ENCODE measurements at places on chromosomes 3 and 15.

- DNase-seq = no peak
Measured at GRCh38 chr3:84125201-84125721, 833.5 kb upstream of the CADM2 start.

DNA sequence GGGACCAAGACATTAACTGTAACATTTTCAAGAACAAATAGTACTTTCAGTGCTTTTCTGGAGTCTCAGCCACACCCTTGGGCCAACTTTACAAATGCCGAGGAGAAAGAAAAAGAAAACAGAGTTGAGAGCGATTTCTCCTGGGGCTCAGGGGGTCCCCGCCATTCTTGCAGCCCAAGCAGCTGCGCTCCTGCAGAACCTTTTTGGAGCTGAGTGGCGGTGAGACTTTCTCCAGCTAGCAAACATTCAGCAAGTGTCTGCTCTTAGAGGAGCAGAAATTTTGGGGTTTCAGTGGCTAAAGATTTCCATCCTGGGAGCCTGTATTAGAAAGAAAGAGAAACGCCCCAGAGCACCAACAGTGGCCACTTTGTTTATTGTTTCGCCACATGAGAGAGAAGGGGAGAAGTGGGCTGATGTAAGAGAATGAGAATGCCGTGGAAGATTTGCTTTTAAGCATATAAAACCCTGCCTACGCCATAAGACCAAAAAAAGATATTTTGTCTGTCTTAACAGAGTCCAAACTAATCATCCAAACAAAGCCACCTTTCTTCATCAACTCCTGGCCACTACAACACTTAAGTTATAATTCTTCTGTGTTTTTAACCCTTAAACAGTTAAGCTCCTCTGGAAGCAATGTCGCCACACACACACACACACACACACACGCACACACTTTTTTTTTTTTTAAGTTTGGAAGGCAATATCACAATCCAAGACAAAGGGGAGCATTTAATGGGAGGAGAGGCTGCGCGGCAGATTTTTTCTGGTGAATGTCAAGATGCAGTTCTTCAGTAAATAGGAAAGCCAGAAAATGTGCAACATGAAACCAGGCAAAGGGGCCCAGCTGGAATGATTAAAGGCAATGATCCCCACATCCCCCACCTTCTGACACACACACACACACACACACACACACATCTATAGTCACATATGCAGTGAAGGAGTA, 19.2 kb downstream of the EID1 start:
- DNase-seq = peak; percentile 24

- DNase-seq = no peak
Measured at GRCh38 chr3:197238842-197239241, 59.6 kb downstream of the DLG1 start.

DNA sequence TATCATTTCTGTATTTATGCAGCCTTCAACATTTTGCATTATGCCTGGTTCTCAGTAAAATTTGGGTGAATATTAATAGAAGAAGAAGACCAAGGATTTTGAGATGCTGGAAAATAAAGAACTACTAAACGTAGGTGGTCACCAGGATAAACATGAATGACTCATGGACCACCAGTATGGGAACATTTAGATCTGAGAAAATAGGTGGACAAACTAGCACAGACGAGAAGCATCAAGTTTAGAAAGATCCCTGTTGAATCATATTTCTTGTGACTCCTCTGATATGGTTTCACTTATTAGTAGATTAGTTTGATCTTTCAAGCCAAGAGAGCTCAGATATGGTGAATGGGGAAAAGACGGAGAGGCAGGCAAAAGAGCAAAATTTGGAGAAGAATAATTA, 97.9 kb downstream of the RAP2B start:
- no peak for DNase-seq

DNA sequence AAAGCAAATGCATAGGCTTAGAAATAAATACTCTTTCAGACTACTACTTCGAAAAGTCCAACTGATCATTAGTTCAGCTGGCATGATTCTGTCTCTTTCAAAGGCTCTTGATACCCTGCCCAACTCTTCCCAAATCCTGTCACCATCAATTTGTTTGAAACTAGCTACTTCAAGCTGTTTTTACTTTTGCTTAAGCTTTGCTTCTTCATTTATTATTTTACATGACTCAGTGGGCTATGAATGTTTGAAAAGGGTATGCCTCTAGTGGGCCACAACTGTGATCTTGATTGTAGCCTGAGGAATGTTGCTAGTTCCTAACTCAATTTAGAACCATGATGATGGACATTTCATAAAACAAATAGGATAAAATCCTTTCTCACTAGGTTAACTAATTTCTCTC, 340.8 kb downstream of the NAALADL2 start:
- no peak for DNase-seq

- peak; percentile 98 for DNase-seq
Measured at GRCh38 chr15:28098766-28099554, at the start of gene OCA2. OCA2 (minus strand) TSS chr15:28099315; CDS start chr15:28081874, 17,441 bp downstream.

GRCh38 chr3:65604863-65605526, 433.7 kb downstream of the MAGI1 start:
- DNase-seq = no peak

GRCh38 chr3:195284842-195285241, 13.9 kb upstream of the XXYLT1 start:
- DNase-seq = no peak

GRCh38 chr3:125587039-125587648, 8.2 kb downstream of the OSBPL11 start:
- no peak for DNase-seq

DNA sequence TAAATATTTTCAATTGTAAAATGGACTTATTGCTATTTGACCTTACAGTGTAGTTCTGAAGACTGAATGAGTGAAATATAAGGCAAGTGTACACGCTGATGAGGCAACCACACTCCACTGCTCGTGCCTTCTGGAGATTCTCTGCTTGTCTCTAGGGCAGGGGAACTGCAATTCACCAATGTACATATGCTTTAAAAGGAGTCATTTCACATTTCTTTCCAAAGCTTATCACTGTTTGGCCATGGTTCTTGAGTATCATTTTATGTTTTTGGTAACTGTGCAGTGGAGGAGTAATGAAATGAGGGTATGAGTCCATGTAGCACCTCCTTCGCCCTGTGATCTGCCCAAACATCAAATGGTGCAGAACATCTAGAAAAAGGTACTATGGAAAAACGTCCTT, 43.7 kb downstream of the CCR4 start:
- DNase-seq = no peak

DNA sequence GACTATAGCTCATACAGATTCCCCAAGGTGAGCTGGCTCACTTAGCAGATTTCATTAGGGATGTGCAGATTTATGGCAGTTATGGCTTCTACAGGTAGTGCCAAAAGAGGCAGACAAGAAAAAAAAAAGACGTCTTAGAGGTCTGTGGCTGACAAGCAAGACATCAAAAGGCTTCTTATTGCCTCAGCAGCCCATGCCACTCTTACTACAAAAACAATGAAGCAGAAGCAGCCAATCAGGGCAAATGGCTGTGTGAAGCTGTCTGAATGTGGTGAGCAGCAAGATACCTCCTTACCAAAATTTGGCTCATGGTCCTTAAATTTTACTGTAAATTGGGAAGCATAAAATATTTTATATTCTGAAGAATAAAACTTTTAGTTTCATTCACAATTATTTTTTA, 557.5 kb upstream of the GOLIM4 start:
- no peak for DNase-seq

DNA sequence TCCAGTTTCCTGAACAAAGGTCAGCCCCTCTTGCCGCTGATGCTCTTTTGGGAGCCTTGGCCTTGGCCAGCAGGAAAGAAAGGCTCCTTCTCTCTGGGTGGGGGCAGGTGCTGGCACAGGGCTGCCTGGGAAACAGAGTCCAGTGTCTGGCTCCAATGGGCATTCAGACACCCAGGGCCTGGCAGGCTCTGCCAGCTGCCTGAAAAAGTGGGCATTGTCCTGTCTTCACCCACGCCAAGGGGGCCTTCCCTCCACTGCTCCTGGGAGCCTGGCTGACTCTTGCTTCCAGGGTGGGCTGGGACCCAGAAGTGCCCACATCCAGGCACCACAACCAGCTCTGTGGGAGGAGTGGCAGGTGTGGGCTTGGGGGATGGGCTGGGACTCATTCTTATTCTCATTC, 62.7 kb downstream of the RHCG start:
- DNase-seq = no peak

GRCh38 chr3:12995389-12996180, 77.6 kb downstream of the IQSEC1 start:
- no peak for DNase-seq

DNA sequence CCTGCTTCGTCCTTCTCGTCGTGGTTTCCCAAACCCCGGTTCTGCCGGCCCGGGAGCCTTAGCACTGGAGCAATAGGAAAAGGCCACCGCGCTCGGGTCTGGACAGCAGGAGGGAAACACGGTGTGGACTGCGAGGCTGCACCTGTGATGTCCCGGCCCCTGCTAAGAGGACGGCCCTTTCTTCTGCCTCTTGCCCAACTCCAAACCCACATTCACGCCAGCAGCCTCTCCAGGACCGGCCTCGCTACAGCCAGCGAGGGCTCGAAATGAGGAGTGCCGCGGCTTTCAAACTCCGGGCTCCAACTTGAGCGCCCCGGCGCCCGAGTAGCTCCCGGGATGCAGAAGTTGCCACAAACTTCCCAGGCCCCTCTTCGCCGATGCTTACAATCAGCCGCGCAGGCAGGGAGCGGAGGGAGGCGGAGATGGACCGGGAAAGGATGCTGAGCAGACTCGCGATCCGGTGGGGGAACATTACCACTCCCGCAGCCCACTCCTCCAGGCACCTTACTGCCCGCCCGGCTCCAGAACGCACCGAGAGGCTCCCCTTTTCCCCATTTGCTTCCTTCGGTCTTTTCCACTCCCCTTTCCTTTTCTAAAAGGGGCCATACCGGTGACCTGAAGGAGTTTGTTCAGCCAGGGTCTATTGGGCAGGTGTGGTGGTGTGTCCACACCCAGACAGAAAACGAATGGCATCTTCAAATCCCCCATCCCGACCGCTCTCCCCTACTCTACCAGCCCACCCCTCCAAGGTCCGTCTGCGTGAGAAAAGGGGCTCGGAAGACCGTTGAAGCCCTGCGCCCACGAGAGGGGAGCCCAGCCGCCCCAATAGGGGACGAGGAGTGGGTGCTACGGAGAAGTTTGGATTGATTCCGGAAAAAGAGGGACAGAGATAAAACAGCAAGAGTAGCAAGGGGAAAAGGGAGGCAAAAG, 18.8 kb upstream of the SATB1 start:
- peak; percentile 39 for DNase-seq

GRCh38 chr3:129845956-129846355, 47.6 kb downstream of the TMCC1 start:
- no peak for DNase-seq

DNA sequence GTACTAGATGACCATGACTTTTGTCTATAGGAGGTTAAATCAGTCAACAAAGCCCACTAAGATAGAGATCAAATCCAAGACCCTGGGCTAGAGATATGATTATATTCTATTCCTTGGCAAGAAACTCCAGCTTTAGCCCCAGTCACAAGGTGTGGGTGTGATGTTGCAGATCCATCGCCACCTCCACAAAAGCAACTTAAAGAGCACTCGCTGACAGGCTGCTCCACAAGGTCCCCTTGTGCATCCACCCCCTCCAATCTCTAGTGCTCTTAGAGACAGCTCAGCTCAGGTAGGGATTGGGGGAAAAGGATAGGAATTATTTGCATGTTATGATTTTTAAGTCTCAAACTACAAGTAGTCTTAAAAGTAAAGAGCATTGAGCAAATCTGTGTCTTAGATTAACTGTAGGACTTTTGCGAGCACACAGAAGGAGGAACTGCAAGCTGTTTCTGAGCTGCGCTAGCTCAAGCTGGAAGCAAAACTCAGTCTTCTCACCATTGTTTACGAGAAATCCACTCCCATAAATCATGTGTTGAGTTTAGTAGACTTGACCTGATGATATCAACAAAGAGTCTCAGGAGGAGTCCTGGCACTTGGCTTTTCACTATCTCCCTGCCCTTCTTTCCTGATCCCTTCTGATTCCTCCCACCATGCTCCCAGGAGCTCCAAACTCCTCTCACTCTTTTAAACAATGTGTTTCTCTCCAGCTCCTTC, 177.6 kb downstream of the STAC start:
- DNase-seq = no peak

DNA sequence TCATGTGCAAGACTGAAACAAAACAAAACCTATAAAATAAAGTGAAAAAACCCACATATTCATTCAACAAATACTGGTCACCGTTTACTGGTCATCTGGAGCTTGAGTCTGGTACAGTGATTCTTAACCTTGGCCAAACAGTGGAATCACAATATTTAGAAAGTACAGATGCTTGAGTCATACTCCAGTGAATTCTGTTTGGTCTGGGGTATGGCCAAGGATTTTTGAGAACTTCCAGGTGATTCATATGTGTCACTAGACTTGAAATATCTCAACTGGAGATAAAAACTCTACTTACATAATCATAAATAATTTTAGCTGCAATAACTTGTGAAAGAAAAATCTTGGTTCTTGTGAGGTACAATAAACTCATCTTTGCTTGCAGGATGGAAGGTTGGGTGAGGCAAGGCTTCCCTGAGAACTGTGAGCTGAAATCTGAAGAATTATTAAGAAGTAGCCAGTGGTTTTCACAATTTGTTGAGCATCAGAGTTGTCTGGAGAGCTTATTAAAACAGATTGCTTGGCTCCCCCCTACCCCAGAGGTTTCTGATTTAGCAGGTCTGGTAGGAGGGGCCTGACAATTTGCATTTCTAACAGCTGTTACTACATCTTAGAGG, 9.6 kb downstream of the NEK11 start:
- DNase-seq = no peak

DNA sequence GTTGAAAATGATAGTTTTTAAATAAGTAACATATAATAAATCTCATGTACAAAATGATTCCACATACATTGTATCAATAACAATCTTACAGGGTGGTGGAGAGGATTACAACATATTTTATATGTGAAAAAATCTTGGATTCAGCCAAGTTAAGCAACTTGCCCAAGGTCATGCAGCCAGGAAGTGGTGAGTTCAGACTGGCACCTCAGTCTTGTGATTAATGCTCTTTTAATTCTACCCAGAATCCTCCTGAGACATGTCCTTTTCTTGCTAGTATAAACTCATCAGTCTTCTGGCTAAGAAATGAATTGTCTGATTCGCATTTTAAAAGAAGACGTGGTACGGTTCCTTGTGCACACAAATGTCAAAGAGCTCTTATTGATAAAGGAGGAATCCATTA, 4.5 kb upstream of the MYRIP start:
- DNase-seq = no peak

GRCh38 chr3:28617821-28618220, 269.2 kb upstream of the AZI2 start:
- DNase-seq = no peak

GRCh38 chr3:106282943-106283342, 414.1 kb upstream of the CBLB start:
- DNase-seq = no peak

GRCh38 chr3:29143151-29143550, 137.7 kb upstream of the RBMS3 start:
- no peak for DNase-seq

GRCh38 chr3:100131241-100131640, 16.9 kb upstream of the FILIP1L start:
- no peak for DNase-seq

DNA sequence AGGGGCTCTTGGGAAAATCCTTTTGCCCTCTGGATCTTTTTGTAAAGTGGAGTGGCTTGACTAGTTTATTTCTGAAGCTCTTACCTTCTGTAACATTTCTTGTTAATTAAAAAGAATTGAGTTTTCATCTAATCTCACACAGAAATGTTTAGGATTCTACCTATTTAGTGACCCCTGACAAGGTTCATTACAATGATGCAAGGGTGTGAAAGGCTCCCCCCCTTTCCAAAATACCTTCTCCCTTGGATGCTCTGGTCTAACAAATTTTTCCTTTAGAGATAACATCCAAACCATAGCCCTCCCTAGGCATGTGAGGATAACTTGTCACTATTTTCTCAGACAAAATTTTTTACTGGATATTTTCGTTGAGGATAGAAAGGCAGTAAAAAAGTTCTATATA, 223.9 kb downstream of the THRB start:
- no peak for DNase-seq

GRCh38 chr15:96720251-96720650, 389.8 kb downstream of the NR2F2 start:
- DNase-seq = no peak
